ENCODE measurements at places on chromosomes 4 and X.

DNA sequence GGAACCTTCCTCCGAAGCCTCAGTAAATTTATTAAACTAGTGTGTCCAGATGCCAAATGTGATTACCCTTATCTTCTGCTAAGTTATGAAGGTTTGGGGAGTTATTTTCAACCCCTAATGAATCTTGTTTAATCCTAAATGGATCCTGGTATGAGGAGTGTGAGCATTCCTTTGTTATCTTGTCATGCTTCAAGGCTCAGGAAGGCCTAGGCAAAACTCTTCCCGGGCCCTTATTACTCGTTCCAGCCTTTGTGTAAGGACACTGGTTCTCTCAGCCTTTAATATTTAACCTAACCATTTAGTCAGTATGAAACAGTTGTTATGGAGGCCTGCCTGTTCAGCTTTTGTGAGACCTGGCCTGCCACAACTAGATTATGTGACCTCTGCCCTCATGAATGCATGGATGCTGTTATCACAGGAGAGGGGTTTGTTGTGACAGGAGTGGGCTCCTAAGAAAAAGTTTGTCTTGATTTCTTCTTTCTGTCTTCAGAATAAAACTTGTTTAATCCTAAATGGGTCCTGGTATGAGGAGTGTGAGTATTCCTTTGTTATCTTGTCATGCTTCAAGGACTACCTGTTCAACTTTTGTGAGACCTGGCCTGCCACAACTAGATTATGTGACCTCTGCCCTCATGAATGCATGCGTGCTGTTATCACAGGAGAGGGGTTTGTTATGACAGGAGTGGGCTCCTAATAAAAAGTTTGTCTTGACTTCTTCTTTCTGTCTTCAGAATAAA is 181.7 kb downstream of the SLC39A8 start:
- no peak for DNase-seq

DNA sequence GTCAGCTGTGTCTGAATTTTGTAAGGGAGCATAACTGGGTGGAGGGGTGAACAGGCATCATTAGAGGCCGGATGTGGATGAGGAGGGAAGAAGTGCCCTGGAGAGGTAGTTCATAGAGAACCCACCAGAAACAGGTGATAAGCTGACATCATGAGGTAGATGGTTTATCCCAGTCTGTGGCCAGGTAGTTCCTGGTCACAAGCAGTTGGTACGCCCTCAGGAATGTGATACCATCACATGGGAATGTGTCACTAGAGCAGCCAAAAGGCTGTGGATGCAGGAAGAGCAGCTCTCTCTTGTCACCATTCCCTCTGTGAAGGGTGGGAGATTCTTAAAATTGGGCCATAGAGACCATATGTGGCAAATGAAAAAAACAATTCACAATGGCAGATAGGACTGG is 21.9 kb downstream of the MSN start:
- DNase-seq = no peak

DNA sequence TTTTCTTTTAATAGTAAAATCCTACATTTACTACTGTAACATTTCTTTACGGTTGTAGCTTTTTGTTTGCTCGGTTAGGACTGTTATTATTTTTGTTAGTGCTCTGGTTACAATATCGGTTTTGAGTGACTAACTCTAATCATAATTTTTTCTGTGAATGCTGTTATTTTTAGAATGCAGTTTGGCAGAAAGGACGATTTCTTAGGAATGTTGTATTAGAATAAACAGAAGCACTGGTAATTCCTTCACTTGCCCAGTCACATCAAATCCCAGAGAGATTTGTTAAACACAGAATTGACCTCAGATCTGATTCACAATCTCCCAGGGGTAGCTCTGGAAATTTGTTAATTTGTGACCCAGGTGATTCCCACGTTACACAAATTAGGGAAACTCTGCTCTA is 21.7 kb downstream of the DDIT4L start:
- DNase-seq = no peak

GRCh38 chr4:33072298-33073089 is 2352.3 kb downstream of the PCDH7 start:
- no peak for DNase-seq
